AML-193 (cell line): ENCODE measurements at places on chromosomes 5 and 9.

DNA sequence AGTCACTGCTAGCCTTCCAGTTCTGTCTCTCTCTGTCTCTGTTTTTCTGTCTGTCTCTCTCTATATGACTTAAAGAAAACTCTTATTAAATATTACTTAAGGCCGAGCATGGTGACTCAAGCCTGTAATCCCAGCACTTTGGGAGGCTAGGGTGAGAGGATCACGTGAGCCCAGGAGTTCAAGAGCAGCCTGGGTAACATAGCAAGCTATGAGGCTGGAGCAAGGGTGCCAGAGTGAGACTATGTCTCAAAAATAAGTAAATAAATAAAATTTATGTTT is 1.7 kb upstream of the GBGT1 start:
- no peak for DNase-seq

- DNase-seq, result no peak
These were observed 13.0 kb downstream of the RGS3 start for GRCh38 chr9:113476511-113476916.

- DNase-seq, result no peak
These were observed 803 bp upstream of the CCNO start for GRCh38 chr5:55234121-55234700.

GRCh38 chr5:108101130-108101529 is 280.8 kb downstream of the FBXL17 start:
- no peak for DNase-seq

DNA sequence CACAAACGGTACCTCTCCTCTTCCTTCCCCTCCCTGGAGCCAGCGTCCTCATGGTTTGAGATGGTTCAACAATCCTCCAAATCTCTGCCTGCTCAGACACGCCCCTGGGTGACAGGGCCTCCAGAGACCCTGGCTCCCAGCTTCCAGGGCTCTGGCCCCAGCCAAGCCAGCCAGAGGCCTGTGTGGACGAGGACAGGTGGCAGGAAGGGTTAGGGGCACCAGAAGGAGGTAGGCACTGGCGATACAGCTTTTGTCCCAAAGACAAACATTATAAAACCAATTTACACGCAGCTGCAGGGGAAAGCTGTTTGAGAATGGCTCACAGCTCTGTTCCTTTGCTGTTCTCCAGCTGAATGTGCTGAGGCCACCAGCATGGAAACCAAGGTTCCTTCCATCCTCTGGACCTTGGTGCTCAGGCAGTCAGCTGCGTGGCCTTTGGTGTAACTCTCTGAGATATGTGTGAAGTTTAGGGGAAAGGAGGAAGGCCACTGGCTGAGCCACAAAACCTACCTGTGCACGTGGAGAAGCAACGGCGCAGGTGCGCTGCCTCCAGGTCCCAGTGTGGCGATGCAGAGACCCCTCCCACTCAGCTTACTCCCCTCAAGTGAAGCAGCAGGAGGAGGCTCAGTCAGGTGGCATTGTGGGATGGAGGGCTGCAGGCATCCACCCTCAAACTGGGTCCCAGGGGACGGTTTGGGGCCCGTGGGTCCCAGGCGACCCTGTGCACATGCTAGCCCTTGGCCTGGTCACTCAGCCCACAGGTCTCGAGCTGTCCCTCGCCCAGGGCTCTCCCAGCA is 4.3 kb upstream of the QRFP start:
- DNase-seq, result no peak

GRCh38 chr9:94056442-94056974 is 27.8 kb upstream of the PTPDC1 start:
- no peak for DNase-seq

- DNase-seq, result no peak
These were observed 3.5 kb upstream of the EXOSC2 start for GRCh38 chr9:130689937-130690700.

DNA sequence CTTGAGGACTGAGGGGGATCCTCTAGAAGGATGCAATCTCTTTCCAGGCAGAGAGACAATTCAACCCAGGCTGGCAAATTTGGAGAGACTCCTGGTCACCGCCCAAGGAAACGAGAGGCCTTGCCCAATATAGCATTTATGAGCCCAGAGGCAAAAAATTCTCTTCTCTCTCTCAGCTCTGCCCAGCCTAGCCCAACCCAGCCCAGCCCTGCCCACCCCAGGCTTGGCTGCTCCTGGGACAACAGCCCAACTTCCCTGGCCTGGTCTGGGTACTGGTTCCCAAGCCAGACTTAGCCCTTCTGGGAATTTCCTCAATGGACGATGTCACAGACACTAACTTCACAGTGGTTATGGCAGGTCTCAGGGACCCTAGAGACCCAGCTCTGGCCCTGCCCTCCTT is 116.5 kb downstream of the PSD2 start:
- DNase-seq, result no peak

DNA sequence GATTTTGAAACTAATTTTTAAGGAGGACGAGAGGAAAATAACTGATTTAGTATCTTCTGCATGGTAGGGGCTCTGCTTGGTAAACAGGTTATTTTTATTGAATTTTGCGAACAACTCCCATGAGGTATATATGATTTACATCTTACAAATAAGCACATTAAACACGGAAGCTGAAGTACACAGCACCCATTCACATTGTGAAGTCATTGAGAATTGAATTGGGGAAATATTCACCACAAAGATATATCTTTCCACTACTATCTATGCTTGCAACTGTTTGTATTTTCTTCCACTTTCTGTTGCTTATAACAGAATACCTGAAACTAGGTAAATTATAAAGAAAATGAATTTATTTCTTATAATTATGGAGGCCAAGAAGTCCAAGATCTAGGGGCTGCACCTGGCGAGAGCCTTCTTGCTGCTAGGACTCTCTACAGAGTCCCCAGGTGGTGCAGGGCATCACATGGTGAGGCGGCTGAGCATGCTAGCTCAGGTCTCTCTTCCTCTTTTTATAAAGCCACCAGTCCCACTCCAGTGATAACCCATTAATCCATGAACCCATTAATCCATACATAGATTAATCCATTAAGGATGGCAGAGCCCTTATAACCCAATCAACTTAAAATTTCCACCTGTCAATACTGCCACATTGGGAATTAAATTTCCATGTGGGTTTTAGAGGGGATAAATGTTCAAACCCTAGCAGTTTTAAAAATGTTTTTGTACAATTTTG is 79.0 kb upstream of the ZNF608 start:
- DNase-seq, result no peak

- DNase-seq, result no peak
These were observed 30.7 kb downstream of the FOCAD start for GRCh38 chr9:20714442-20715415.

DNA sequence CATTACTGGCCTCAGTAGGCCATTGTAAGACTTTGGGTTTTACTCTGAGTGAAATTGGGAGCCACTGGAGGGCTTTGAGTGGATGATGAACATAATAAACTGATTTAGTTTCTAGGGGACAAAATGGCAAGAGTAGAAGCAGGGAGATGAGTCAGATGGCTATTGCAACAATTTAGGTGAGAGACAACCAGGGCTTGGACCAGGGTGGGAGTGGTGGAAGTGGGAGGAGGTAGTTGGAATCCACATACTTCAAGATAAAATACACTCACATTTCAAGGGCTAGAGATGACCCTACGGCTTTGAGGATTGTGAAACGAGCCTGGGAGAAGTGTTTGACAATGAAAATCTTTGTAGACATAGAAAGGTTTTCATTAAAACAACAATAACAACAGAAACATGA is 136.3 kb downstream of the ACTBL2 start:
- DNase-seq, result no peak

DNA sequence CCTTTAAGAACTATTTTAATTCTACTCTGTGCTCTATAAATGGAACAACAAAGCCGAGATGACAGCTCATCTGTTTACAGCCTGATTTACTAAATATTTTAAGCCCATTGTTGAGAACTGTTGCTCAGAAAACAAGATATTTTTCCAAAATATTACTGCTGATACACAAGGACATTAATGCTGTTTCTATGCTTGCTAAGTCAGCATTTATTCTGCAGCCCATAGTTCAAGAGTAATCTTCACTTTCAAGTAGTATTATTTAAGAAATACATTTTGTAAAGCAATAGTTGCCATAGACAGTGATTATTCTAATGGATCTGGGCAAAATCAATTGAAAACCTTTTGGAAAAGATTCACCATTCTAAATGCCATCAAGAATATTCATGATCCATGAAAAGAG is 208.3 kb downstream of the CDH12 start:
- DNase-seq, result no peak

DNA sequence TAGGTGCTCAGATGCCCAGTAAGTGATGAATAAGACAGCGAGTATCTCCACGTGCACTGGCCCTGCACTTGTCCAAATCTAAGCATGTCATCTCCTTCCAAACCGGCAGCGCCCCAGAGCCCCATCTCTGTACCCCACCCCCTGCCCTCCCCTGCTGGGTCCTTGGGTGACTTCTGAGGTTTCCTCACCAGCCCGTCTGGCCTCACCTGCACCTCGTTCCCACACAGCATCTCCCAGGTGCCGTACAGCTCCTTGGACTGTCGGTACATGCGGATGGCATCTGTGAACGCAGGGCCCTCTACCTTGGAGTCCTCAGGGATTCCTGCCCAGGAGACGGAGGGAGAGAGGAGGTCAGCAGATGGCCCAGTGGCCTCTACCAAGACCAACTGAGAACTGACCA is 66.3 kb downstream of the LRSAM1 start:
- DNase-seq, result no peak

GRCh38 chr9:95533996-95534680 is 17.4 kb upstream of the PTCH1 start:
- no peak for DNase-seq

DNA sequence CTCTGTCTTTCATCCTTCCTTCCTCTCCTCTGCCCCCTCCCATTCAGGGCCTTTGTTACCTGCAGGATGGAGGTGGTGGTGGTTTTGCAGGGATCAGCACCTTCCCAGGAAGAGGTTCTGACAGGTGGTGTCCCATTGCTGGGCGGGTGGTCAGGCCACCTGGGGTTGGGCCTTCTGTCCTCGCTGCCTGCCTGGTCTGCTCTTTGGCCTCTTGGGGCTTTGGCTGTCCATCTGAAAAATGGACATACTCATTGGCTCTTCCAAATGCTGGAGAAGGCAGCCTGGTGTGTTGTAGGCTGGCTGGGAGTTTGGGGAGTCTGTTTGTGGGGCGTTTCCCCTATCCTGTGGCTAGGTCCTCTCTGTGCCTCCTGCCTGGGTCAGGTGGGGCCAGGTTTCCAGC is 4.3 kb downstream of the RXRA start:
- no peak for DNase-seq

- no peak for DNase-seq
These were observed 5.5 kb downstream of the SLC25A2 start for GRCh38 chr5:141298376-141298775.

GRCh38 chr5:160213537-160213936 is 15.8 kb upstream of the FABP6 start:
- DNase-seq, result no peak

- no peak for DNase-seq
These were observed 11.6 kb upstream of the ECM2 start for GRCh38 chr9:92547356-92547755.

GRCh38 chr9:94887721-94888120 is 161.2 kb downstream of the AOPEP start:
- DNase-seq, result no peak

GRCh38 chr5:90488791-90489190 is 14.1 kb downstream of the POLR3G start:
- no peak for DNase-seq

DNA sequence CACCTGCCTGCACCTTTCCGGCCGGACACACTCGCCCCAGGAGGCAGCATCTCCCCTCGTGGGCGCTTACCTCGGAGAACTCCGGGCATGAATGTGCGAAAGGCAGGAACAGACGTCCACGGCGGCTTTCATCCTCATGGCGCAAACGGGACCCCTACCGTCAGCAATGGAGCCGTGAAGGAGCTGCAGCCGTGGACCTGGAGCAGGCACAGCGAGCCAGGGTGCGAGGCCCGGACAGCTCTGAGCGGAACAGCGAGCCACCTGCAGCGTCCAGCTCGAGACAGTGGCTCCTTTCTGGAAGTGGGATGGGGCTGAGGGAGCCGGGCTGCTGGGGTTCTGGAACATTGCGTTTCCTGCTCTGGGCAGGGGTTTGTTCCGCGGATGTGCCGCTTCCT is 7.8 kb upstream of the SLC6A19 start:
- no peak for DNase-seq

GRCh38 chr9:80649001-80649420 is 1040.3 kb downstream of the TLE1 start:
- no peak for DNase-seq

- no peak for DNase-seq
These were observed 149.5 kb downstream of the PCSK1 start for GRCh38 chr5:96283589-96283988.
